ENCODE measurements at places on chromosomes 2 and 18.

DNA sequence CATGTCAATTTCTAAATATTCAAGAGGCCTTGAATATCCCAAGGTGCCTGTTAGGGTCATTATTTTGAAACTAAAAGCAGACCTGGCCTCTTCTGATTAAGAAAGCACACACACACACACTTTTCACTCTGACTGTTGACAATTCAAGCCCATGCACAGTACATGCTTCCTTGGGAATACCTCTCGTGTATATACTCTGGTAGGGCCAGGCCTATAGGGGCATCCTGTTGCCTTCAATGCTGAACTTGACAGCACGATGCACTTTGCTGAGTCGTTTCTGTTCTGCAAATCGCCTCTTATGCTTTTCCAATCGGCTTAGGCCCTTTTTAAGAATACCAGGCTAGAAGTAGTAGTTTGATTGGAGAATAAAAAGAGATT is 40.6 kb downstream of the IWS1 start:
- no peak for DNase-seq

- no peak for DNase-seq
Measured at GRCh38 chr2:118464046-118464445, 375.8 kb downstream of the INSIG2 start.

GRCh38 chr2:71417300-71418202 is 35.8 kb upstream of the DYSF start:
- no peak for DNase-seq

GRCh38 chr2:76288146-76288545 is 577.4 kb upstream of the GCFC2 start:
- no peak for DNase-seq

GRCh38 chr2:217746808-217747207 is 256.0 kb downstream of the TNS1 start:
- DNase-seq, result no peak

GRCh38 chr2:121345887-121346286 is 60.9 kb upstream of the TFCP2L1 start:
- no peak for DNase-seq

- DNase-seq, result no peak
Measured at GRCh38 chr2:5067816-5068215, 624.4 kb upstream of the SOX11 start.

- DNase-seq, result no peak
Measured at GRCh38 chr2:8644605-8645175, 37.2 kb upstream of the ID2 start.

DNA sequence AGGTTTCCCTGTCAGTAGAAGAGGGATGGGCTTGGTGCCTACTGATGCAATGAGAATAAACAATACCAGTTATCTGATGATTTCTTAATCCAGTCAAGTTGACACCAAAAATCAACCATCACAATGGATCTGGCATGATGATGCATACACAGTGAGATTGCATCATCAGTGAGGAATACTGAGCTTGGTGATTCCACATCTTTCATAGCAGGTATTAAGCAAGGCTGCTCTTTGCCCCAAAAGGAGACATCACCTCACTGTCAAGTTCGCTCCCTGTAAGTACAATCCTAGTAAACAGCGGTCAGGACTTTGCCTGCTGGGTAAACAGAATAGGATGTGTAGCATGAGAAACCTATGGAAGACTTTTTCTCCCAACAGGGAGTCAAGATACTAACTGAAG is 282.7 kb upstream of the CDH2 start:
- no peak for DNase-seq

GRCh38 chr2:37306024-37306423 is 18.6 kb downstream of the PRKD3 start:
- DNase-seq, result no peak

DNA sequence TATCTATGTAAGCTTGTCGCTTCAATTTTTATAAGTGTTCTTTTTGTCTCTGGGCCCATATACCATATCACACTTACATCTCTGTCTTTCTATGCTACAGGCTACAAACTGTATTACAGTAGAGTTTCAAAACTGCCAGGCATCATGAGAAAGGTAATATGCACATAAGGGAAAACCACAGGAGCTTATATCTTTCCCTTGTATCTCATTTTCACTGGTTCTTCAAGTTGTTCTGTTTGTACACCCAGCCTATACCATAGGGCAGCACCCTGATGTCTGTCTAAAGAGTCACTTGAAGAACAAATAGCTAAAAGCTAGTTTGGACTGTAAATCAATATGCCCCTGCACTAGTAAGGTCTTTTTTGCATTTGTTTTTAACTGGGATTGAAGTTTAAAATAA is 366.7 kb downstream of the FIGN start:
- no peak for DNase-seq

DNA sequence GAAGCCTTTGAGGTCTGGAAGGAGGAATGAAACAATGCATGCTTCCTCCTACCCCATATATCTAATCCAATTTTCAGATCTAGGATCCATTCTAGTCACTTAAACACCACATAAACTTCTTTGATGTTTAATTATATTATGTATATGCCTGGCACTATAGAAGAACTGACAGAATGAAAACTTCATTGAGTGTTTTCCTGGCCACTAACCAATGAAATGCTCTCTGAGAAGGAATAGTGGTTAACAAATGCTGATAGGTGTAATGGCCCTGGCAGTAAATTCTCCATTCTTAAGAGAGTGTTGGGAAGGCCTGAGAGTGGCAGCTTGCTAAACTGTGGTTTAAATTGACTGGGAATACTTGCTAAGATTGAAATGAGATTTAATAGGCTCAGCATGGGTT is 710.0 kb downstream of the LRRTM4 start:
- no peak for DNase-seq

- no peak for DNase-seq
Measured at GRCh38 chr2:239693761-239694415, 293.1 kb upstream of the HDAC4 start.

GRCh38 chr2:193679847-193680246 is 1485.1 kb upstream of the TMEFF2 start:
- no peak for DNase-seq

DNA sequence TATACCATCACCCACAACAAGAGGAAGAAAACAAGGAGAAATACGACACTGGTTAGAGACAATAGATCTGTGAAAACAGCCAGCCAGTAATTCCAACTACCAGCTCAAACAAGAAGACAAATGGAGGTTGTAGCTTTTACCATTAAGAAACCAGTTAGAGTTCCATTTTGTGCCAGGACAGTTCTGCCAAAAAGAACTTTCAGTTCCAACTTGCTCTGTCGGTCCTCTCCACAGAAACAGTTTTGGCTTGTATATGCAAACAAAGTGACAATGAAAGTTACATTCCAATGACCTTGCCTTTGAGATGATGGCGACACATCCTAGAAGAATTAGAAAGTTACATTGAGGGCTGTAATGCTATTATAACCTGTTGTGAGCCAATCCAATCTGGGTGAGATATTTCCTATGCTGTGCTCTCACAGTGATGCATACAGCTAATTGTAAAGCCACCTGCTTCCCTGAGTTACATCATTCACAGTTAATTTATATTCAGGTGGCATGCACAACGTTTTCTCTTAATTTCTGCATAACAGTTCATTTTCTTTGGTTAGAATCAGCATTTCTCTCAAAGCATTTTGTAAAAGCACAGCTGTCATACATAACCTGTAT is 1378.4 kb upstream of the PIK3C3 start:
- no peak for DNase-seq

DNA sequence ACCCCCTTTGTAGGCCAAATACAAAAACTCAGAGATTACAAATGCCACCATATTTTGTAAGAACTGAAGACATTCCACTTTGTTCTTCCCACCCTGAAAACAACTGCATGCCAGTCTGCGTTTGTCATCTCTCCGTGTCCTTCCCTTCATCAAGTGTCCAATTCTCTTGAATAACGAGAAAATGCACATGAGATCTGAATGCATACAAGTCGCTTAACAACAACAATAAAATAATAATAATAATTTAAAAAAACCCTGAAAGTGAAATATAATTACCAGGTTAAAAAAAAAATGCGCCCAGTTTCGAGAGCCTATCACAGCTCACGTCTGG is 2.0 kb upstream of the SETBP1 start:
- DNase-seq, result no peak

Data from activated T-helper 1 cell treated with Interleukin-2 at 50 U/mL for 16 hours (primary cell).